ENCODE measurements at places on chromosomes 6 and 20.

GRCh38 chr6:87938287-87938686 is 109.4 kb upstream of the SPACA1 start:
- DNase-seq = no peak

DNA sequence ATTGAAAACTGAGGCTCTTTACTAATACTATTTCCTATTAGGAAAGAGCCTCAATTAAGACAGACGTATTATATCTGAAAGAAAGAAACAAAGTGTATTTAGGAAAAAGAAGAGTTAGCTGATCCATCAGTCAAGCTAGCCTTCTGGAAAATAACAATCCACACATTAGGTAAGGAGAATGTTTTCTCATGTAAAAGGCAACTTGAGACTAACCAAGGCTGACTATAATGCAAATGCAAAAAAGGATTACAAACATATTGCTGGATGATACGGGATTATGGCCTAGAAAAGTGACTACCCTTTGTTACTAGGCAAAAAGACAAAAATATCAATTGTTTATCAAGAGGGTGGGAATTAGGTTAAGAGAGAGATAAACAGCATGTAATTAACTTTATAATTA is 176.9 kb downstream of the RFPL4B start:
- DNase-seq = no peak

DNA sequence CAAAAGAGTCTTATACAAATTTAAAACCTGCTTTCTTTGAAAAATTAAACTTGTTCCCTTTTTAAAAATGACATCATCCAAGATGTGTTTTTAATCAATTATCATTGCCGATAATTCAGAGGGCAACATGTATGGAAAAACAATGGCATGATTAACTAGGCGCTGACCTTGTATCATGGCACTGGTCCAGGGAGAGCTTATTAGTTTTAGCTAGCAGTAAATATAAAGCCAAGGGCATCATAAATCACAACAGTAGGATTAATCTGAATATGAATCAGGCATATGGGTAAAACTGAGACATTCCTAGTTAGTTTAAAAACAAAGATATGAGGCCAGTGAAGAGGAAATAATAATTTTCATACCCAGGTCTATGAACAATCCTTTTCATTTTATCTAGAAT is 374.0 kb downstream of the HDGFL1 start:
- no peak for DNase-seq

DNA sequence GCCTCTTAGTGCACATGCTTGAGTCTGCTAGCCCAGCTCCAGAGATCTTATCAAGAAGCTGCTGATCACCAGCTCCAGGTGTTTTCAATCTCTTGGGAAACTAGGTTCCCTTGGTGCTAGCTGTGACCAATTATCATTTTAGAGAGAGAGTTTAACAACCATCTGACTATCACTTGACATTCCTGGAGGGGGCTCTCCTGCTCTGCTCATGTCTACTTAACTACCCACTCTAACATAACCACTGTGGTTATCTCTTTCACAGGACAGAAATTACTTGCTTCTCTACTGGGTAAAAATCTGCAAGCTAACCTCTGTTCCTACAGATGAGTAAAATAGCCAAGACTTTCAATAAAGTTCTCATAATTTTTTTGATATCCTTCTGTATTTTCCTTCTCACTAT is 823.4 kb upstream of the GJE1 start:
- DNase-seq = no peak

DNA sequence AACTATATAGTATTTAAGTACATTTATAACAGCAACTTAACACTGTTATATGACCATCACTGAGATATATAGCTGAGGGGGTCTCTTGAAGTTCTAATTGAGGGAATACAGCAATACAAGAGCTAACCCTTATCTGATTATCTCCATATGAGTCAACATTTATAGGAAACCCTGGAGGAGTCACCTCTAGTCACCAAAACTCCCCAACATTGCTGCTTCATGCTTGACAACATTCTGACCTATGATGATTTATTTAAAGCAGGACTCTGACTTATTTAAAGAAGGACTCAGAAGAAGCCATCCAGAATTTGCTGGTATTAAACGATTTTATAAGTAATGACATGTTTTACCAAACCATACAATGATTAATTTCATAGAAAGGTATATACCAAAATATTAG is 182.6 kb upstream of the NOX3 start:
- no peak for DNase-seq

DNA sequence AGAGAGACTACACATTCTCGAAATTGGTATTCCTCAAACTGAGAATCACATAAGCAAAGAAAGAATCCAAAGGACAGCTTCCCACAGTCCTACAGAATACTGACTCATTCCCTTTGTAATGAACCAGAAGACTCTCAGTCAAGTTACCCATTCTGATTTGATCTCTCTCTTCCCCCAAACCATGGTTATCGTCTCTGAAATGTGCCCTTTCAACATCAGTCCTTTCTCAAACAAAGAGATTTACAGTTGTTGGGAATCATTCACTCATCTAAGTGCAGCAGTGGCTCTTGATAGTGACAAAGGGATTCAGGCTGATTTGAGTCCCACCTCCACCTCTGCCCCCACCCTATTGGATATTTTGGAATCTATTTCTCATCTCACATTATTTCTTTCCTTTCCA is 15.0 kb upstream of the RSPO3 start:
- no peak for DNase-seq

GRCh38 chr6:125814481-125814880 is 23.7 kb downstream of the NCOA7 start:
- DNase-seq = no peak

DNA sequence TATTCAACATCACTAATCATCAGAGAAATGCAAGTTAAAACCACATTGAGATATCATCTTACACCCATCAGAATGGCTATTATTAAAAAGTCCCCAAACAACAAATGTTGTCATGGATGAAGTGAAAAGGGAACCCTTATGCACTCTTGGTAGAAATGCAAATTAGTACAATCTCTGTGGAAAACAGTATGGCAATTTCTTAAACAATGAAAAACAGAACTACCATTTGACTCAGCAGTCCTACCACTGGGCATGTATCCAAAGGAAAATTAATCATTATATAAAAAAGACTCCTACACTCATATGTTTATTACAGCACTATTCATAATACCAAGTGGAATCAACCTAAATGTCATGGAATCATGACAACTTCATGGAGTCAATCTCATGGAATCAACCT is 611.3 kb upstream of the GJE1 start:
- no peak for DNase-seq

DNA sequence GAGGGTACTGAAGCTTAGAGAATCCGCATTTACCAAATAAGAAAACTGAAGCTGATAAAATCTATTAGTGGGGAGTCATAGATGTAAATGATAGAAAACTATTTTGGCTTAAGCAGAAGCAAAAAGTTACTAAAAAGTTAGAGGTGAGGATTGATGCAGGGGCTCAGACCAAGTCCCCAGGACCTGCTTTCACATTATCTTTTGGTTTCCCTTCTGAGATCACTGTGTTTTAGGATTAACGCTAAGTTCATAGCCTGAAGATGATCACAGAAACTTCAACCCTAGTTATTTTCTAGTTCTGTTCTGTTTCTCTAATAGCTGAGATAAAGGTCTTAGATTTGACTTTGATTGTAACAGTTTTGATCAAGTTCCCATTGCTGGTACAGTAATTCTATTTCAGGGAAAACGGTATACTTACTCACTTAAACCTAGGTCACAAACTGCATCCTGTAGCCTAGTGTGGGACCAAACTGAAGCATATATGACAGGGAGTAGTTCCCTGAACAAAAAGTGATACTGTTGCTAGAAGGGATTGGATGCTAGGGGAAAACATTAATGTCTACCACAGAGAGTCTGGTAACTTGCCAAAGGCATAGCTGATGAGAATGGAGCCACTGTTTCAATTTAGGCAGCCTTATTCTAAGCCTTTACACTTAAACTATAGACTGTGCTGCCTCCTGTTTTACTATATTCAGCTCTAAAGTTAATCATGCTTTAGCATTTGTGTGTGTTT is 13.1 kb downstream of the CYB5R4 start:
- no peak for DNase-seq
